ENCODE measurements at places on chromosomes 4 and X.

- DNase-seq, result no peak
Measured at GRCh38 chrX:151753313-151754046, 18.9 kb downstream of the CNGA2 start.

DNA sequence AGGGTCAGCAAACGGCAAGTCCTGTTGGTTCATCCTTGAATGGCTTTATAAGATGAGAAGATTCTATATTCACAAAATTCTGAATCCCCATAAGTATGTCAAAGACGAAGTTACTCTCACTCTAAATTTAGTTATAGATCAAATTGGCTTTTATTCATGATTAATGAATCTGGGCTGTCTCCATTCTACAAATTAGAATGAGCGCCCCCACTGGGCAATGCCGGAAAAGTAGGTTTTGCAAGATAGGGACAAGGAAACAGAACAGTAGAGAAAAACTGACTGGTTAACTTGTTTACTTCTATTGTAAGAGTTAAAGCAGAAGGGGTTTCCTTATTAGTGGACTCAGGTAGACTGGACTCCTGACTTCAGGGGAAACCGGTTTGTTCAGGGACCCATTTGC lies 100.3 kb downstream of the F11 start:
- no peak for DNase-seq

- DNase-seq, result no peak
Measured at GRCh38 chr4:1987296-1987695, 21.5 kb downstream of the NELFA start.

- no peak for DNase-seq
Measured at GRCh38 chr4:87044511-87045233, 109.9 kb downstream of the AFF1 start.

GRCh38 chr4:21211846-21212245 lies 511.6 kb downstream of the PACRGL start:
- no peak for DNase-seq

- no peak for DNase-seq
Measured at GRCh38 chrX:150502979-150503897, 65.2 kb upstream of the MTM1 start.

All from activated CD4-positive, CD25-positive, alpha-beta regulatory T cell (primary cell).